ENCODE measurements at places on chromosomes 2 and 18.

- DNase-seq = no peak
Measured at GRCh38 chr2:219488149-219488843, 10.4 kb upstream of the GMPPA start.

DNA sequence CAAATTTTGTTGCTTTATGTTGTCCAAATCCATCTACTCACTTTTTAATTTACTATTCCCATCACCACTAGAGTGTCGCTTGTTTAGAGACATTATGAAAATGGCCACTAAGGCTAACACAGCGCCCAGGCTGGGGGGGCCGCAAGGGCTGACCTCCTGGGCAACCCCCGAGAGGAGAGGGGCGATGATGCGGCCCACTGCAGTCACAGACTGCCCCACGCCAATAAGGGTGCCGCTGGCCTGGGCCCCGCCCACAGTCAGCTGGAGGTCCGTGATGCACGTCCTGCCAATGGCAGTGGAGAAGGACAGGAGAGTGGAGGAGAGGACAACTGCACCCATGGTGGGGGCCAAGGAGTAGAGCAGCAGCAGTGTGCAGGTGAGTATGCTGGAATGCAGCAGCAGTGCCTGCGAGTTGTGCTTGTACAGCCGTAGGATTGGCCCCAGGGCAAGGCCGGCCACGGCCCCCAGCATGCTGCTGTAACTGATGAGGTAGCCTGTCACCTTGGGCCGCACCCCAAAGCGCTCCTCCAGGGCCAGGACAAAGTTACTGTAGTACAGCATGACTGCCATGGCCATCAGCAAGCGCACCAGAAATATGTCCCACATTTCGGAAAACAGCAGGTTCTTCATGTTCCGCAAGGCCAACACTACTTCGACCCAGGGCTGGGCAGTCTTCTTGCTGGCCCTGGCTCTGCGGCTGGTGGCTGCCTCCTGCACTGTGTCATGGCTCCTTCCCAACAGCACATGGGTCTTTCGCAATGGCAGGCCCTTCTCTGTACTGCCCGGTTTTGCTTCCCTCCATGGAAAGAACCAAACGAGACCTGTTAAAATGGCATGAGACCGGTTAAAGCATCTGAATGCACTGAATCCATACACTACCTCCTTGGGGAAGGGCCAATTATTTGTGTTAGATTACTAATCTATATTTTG lies 43.2 kb upstream of the TMEM182 start:
- DNase-seq = no peak

- no peak for DNase-seq
Measured at GRCh38 chr2:197938555-197938954, 134.2 kb downstream of the PLCL1 start.

GRCh38 chr2:69617744-69618143 lies 25.8 kb downstream of the AAK1 start:
- DNase-seq = no peak
